Activated CD4-positive, CD25-positive, alpha-beta regulatory T cell treated with anti-CD3 and anti-CD28 coated beads, Interleukin-2, amount 50 U/mL, for 16 hours (primary cell): ENCODE measurements at places on chromosomes 5 and 9.

GRCh38 chr9:131482343-131483006, 20.2 kb upstream of the POMT1 start:
- no peak for DNase-seq

GRCh38 chr9:112002847-112003457, 106.3 kb downstream of the UGCG start:
- no peak for DNase-seq

- no peak for DNase-seq
Measured at GRCh38 chr9:134789168-134789567, 91.4 kb upstream of the FCN2 start.

DNA sequence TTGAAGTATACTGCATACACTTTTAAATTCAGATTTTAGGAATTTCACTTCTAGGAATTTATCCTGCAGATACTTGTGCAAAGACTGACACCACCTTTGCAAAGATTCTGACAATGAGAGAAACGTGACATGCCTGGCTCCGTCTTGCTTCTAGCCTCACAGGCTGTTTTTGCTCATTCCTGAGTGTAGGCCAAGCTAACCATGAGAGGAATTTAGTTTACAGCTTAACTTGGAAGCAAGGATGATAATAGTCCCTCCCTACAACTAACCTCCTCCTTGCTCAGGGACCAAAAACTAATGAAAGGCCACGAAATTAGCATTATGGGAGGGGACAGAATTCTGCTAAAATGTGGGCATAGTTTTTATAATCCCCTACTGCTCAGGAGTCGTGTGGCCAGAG, 31.1 kb downstream of the C5orf22 start:
- no peak for DNase-seq

DNA sequence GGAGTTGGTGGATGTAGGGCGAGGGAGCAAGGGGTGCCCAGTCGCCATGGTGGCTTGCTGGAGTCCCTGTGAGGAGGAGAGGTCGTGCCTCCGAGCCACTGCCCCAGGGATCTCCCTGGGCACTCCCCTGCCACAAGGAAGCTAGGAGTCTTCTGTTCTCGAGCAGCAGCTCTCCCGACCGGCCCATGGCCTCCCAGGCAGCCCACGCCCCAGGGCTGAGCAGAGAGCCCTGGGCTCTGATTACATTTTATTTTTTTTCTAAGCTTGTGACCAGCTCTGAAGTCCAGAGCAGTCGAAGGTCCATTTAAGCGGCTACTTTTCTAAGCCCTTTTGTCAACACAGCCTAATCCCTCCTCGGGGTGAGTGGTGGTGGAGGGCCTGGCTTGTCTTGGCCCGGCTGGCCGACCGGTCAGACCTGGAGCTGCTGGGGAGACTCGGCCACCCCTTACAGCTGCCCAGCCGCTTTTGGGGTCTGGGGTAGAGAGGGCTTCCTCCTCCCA, 2.1 kb downstream of the RXRA start:
- no peak for DNase-seq

DNA sequence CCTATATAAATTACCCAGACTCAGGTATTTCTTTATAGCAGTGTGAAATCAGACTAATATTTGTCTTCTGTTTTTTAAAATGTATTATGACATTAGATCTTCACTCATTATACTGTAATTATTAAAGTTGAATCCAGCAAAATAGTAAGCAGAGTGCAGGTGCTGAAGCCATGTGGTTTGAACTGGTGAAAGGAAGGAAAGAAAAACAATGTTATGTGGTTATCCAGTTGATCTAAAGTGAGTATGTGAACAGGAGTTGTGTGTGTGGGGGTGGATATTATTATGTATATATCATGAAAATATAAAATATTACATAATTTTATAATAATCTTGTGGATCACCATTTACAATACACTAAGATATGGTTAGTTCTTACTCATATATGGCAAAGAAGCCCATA, 593.7 kb downstream of the SEMA5A start:
- no peak for DNase-seq

- no peak for DNase-seq
Measured at GRCh38 chr9:23123048-23123632, 676.5 kb downstream of the DMRTA1 start.

DNA sequence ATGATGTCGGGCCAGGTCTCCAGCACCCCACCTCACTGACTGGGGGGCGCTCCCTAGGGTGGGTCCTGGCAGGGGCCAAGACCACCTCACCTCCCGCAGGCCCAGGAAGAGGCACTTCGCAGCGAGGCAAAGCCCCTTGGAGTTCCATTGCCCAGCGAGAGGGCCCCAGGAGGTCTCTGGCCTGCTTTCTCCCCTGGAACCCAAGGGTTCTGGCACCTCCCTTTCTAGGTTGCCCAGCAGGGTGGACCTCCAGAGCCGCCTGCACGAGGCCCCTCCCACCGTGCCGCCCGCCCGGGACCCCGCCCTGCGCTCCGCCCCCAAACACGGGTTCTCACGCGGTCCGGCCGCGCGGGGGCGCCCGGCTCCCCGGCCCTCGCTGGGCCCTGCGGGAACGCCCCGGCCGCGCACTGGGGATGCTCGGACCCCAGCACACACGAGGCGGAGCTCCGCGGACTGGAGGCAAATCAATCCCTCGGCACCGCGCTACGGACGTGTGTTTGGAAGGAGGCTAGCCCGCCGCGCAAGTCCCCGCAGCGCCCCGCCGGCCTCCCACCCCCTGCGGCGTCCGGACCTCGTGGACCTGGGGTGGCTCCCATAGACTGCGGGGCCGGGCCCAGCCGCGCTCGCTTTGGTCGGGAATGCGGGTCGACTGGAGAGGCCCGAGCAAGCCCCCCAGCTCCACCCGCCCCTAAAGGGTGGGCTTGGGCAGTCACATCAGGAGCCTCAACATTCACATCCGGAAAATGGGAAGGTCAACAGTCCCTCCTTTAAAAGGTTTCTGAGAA, 99.5 kb upstream of the LMX1B start:
- no peak for DNase-seq
